Activated T-helper 1 cell treated with anti-CD3 and anti-CD28 coated beads, Interleukin-2, amount 50 U/mL, for 16 hours (primary cell): ENCODE measurements at places on chromosomes 6 and 20.

GRCh38 chr6:81063891-81064290 is 688.6 kb downstream of the TENT5A start:
- DNase-seq = no peak

DNA sequence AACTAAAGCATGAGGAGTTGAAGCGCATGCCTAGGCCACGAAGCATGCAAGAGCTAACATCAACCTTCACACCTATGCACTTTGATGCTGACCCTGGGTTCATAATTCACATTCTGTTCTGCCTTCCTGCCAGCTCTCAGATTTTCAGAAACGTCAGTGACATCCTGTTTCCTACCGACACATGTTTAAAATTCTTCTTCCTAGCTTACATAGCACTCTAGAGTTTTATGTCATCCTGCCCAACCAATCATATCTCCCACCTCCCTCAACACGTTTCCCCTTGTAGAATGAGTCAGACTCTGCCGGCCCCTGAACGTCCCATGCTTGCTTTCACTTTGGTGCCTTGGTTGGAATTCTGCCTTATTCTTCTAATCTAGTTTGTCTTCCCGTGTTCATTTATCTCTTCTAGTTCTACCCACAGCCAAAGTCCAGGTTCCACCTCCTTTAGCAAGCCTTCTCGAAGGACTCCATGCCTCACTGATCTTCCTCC is 97.2 kb upstream of the MAP7 start:
- no peak for DNase-seq

- no peak for DNase-seq
These were observed 113.7 kb upstream of the DTNBP1 start for GRCh38 chr6:15776458-15776980.

GRCh38 chr20:43926287-43927050 is 11.8 kb downstream of the TOX2 start:
- DNase-seq = no peak

DNA sequence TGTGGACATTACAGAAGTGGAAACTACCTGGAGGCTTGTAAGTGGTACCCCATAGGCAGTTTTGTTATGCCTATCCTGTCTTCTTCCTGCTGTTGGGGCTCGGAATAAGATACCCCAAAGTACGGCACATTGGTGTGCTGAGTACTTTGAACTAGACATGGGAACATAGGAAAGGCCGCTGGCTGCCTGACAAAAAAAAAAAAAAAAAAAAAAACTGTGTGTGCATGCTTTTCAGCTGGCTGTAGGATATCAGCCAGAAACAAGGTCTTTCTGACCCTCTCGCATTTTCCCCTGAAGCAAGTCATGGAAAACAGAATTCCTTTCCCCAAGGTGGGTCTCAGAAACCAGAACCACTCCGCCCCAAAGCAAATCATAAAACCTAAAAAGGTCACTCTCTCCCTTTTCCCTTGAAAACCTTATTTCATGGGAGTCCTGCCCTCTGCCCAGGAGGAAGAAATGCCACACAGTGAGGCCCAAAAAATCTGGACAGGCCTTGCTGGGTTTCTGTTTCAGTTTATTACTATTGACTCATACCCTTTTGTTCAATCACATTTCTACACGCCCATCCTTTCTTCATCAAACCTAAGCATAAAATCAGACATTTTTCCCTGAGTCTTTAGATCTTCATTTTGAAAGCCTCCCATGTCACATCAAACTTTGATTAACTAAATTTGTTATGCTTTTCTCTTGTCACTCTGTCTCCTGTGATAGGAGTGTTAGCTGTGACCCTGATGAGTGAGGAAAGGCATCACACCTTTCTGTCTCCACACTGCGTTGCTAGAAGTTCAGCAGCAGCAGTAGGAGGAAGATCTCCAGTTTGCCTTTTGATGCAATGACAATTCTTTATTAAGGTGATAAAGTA is 17.2 kb downstream of the SLC2A12 start:
- no peak for DNase-seq

DNA sequence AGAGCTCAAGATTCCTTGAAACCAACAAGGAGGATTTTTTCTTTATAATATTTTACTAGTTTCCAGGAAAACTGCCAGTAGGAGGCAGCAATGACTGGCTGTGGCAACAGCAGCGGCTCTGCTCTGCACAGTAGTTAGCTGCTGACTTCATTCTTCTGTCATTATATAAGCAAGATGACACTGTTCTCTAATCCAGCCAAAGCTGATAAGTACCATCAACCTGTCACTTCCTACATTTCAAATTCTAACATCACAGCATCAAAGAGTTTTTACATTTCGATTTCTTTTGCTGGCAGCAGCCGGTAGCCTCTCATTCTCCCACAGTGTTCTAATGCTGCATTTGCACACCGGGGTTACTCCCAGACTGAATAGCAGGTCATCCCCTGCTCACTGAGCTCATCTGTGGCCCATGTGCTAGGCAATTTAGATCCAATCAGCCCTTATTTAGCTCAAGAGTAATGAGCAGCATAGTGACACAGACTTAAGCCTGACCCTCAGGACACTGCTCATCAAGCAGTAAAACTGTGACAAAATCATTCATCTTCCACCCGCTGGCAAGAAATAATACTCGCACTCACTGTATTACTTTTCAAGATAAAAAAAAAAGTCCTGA is 67.8 kb downstream of the MMS22L start:
- no peak for DNase-seq

DNA sequence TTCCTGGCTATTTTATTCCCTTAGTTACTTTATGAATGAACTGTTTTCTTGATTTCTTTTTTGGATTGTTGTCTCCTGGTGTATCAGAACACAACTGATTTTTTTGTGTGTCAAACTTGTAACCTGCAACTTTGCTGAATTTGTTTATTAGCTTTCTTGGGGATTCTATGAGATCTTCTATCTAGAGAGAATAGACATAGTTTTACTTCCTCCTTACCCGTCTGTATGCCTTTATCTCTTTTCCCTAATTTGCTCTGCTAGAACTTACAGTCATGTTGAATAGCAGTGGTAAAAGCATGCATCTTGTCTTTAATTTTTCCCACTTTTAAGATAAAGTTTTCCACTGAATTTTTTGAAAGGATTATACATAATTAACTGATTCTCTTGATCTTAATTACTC is 13.2 kb downstream of the RNF146 start:
- DNase-seq = no peak

DNA sequence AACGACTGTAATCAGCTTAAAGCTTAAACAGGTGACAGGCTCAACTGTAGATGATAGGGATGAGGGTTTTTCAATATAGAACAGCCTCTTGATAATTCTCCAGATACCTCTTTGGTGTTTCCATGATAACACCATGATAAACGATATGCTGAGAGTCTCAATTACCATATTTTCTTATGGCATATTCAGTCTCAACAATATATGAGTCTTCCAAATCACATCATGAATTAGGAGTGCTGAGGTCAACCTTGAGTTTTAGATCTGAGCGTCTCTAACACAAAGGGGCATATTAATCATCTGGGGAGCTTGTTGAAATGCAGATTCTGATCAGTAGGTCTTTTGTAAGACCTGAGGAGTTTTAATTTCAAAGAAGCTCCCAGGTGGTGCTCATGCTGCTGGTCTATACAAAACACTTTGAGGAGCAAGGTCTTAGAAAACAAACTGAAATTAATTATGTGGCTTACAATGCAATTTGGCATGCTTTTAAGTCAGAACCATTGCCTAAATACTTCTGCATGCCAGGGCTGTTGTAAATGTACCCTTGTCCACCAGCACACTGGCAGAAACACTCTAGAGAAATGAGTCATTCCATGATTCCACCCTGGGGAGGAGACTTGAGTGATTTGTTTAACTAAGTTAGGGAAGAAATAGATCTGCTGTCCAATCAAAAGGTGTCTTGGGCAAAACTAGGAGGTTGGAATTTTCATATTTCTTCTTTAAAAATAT is 49.6 kb downstream of the PTCHD4 start:
- no peak for DNase-seq

GRCh38 chr6:8274226-8274625 is 161.1 kb downstream of the SLC35B3 start:
- DNase-seq = no peak

DNA sequence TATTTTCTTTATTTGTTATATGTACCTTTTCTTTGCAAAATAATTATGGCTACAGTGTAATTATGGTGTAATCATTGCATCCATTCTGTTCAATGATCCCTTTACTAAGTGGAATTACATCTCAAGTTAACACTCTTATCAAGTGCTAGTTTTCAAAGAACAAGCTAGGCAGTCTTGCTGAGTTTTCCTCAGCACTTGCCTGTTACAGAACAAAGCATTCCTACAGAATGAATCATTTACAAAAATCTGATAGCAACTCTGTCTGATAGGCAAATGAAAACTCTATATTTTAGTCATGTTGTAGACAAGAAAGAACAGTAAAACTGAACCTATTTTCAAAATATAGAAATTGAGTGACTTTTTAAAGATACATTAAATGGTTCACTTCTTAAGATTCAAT is 109.8 kb upstream of the POU3F2 start:
- DNase-seq = no peak

GRCh38 chr20:38194971-38195504 is 30.0 kb upstream of the TGM2 start:
- no peak for DNase-seq
